ENCODE measurements at places on chromosomes 12 and 14.

- DNase-seq, result no peak
Measured at GRCh38 chr12:64320611-64321010, 69.9 kb downstream of the C12orf56 start.

DNA sequence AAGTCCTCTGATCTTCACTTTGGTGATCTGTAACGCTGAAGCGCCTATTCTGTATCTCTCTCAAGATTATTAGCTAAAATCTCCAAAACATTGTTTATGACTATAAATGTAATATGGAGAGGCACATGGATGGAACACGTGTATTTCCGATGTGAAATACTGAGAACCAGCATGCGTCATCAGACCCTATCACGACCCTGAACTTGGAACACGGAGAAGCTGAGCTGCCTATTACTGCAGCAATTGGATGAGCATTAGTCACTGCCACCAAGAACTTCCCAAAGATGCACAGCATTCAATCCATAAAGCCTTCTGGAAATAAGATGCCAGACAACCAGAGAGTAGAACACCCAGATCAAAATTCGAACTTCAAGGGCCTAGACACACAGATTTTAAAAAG is 61.9 kb downstream of the PRKAB1 start:
- no peak for DNase-seq

GRCh38 chr12:2290091-2290490 is 237.3 kb downstream of the CACNA1C start:
- no peak for DNase-seq

DNA sequence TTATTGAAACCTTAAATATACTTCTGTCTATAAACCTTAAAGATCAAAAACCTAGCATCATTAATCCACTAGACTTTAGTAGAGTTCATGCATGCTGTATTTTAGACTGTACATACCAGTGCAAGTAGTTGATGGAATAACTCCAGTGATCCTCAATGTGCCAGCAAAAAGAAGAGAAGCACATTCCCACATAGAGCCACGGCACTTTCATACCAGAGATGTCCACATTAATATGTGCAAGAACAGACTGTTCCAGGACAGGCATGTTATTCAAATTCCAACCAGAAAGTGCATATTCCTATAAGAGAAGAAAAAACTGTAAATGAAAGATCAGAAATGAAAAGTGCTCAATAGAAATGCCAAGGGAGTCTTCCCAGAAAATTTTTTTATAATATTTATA is 55.0 kb downstream of the KDM5A start:
- no peak for DNase-seq

DNA sequence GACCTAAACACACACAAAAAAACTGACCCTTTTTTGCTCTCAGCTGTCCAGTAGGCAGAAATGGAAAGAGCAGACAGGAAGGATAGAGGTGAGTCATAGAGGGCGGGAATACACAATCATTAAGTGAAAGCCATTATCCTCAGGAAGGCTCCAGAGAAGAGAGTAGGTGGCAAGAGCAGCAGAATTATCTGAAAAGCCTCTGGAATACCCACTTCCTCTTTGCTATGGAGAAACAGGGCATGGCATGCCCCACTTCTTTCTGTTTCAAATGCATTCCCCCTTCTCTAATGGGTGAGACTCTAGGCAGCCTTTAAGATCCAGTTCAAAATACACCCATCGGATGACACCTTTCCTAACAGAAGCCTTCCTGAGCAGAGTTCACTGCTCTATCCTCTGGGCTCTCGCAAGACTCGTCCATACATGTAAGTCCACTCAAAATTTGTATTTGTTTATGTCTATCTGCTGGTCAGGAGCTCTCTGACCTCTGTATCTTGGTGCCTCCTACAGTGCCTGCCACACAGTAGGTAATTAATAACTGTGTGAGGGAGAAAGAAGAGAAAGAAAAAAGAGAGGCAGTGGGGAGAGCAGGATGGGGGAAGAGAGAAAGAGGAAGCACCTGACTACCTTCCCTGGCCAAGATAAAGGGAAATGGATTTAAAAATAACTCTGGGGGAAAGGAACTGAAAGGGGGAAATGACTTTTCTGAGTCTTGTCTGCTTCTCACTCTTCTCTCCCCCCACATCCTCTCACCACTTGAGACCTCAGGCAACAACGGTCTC is 8.5 kb downstream of the KLHL33 start:
- DNase-seq, result peak; percentile 97

DNA sequence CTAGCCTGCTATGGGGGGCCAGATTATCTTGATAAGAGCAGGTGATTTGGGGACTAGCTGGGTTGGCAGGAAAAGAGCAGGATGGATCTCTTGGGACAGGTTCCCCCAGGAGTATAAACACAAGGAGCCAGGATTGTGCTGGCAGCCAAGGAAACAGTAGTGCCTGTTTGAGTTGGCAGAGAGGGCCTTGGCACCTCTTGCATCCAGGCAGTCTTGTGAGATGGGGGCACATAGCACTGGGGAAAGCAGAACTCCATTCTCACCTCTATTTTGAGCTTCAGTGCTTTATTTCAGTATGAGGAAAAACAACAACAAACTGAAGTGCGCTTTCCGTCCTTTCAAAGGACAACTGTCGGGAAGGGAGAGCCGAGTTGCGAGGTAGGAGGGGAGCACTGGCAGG is 9.4 kb upstream of the UNC119B start:
- DNase-seq, result no peak

- no peak for DNase-seq
Measured at GRCh38 chr12:55428331-55429243, 2.5 kb downstream of the OR6C76 start.

DNA sequence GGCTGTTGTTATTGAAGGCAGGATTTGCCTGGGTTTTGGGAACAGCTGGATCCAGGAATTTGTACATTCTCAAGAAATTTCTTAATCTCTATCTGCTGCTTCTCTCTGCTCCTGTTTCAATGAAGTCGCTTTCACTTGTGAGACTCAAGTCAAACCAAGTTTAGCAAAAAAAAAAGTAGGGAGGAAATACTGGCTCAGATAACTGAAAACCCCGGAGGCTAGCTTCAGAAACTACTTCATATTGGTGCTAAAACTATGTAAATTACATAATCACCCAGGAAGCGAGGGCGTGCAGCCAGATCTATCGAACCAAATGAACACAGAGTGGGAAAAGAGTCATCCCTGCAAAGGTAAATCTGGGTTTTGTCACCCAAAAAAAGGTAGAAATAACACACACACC is 68.3 kb upstream of the FICD start:
- DNase-seq, result no peak

- DNase-seq, result no peak
Measured at GRCh38 chr14:100893228-100893601, 10.3 kb downstream of the RTL1 start.
